ENCODE measurements at places on chromosomes 6 and 20.

DNA sequence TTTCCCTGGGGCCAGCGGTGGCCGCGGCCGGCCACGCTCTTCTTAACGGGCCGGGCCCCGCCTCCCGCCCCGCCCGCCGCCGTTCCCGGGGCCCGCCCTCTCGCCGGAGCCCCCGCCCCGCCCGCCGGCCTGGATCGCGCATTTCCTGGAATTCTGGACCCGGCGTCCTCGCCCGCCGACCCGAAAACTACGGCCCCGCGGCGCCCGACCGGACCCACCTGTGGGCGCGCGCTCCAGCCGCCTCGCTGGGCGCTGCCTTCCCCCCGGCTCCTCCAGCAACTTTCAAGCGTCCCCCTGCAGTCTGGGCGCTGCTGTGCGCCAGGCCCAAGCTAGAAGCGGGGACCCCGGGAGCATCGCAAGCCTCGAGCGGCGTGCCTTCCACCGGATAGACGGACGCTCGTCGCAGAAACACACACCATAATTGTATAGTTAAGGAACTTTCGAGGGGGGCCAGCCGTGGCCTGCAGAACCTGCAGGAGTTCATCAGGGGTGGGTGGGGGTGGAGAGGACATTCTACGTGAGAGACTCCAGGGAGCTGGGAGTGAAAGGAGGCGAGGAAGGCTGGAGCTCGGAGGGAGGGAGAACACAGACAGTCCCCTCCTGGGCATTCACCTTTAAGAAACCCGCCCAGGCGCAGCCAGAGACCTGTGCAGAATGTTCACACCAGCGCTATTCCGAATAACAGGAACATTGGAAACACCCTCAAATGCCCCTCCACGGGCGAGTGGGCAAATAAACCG is at the start of gene ADA:
TSS of gene ADA (minus strand) at position 16 of the 740 bp plus-strand sequence. CDS start 92 bp downstream, outside the sequence.
- no peak for DNase-seq

DNA sequence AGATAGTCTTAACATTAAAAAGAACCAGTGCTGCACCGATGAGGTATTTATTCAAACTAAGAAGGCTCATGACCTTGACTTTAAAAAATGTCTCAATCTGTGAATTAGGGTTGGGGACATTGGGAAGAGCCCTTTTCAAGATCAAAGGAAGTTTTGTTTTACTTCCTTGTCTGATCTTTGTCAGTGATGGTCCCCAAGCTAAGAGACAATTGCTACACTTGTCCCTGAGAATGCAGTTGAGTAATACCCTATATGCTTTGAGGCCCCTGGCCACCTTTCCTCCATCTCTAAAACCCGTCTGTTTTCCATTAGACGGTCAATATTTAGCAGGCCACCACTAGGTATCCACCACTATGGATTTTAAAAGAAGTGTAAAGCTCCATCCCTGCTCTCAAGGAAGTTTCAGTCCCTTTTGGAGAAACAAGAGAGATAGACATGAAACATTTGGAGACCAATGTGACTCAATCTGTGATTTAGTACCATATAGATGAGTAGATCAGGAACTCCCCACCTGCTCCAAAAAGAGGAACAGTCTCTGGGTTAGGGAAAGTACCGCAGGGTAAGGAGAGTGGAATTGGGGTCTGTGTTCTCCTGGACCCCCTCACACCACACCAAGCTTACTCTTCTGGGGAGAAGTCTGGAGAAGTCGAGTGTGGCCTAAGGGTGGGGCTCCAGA is 99.1 kb upstream of the ISM1 start:
- DNase-seq = no peak

- no peak for DNase-seq
Observed at GRCh38 chr6:92762443-92763273, 656.7 kb downstream of the EPHA7 start.

DNA sequence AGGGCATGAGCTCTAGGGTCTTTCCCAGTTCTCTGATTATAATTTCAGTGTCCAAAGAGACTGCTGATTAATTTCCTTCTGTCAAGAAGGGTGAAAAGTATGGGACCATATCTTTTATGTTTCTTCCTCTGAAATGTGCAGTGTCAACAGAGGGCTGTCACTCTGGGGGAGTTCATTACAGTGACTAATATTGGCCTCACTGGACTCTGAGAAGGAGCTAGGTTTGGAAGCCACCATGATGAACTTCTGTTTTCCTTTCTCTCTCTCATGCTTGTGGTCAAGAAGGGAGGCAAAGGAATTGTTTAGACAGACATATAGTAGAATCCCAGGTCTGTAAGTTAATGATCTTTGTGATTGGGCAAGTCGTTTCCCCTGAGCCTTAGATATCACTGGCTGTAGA is 41.8 kb upstream of the BMP6 start:
- no peak for DNase-seq

DNA sequence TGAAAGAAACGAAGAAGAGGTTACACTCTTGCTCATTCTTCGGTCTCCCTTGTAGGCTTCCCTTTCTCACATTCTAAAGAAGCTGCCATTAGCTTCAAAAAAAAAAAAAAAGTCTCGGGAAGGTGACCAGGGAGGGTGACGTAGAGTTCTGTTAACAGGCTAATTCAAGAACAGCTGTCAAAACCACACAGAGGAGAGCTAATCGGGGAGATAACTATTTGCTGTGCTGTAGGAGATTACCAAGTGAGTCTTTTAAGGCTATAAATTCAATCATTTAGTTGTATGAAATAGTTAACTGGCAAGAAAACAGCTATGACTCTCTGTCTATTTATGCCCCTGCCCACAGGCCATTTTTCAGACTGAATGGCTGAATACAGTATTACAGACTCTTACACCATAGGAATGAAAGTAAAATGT is 256.8 kb downstream of the SYNE1 start:
- no peak for DNase-seq

- no peak for DNase-seq
Observed at GRCh38 chr20:17227219-17227575, 357 bp downstream of the PCSK2 start.

GRCh38 chr20:37566590-37567330 is 39.1 kb upstream of the BLCAP start:
- DNase-seq = peak; percentile 81

DNA sequence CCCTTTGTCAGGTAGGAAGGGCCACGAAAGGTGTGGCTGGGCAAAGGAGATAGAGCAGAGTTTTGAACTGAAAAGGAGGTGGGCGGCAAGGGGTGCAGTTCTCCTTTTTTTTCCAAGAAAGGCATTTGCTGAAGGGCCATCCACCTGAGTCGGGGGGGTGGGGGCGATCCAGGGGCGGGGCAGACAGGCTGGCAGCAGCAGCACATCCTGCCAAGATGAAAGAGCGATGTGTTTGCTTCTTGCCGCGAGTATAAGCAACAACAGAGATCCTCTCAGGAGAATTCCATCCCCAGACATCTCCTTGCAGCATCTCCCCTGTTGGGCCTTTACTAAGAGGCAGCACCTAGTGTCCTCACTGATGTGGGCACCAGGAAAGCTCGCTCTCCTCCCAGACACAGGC is 516.5 kb downstream of the CD83 start:
- no peak for DNase-seq

DNA sequence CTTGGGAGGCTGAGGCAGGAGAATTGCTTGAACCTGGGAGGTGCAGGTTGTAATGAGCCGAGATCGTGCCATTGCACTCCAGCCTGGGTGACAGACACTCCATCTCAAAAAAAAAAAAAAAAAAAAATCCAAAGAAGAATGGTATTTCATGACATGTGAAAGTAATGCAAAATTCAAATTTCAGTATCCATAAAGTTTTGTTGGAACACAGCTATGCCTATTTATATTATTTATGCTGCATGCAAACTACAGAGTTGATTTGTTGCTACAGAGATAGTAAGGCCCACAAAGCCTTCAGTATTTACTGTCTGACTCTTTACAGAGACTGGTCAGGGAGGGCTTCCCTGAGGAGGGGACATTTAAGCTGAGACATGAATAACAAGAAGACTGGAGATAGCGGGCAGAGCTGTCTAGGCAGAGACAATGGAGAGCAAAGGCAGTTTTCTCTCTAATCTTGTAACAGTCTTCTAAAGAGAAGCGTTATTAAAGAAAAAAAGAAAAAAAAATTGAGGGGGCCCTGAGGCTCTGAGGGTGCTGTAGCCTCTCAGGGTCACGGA is 2.7 kb upstream of the SLC9A8 start:
- DNase-seq = no peak

DNA sequence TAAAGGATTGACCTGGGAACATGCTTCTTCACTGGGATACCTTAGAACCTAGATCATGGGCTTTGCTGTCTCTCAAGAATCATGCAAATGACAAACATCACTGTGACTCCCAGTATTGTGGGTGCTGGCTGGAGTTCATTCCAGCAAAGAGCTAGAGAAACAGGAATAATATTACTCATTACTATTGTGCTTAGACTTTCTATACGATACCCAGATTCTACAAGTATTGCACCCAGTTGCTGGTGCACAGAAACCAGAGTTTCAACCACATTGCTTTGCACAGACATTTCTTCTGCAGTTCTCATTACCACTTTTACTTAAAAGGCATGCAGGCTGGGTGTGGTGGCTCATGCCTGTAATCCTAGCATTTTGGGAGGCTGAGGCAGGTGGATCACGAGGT is 220.4 kb upstream of the ZNF217 start:
- DNase-seq = no peak

DNA sequence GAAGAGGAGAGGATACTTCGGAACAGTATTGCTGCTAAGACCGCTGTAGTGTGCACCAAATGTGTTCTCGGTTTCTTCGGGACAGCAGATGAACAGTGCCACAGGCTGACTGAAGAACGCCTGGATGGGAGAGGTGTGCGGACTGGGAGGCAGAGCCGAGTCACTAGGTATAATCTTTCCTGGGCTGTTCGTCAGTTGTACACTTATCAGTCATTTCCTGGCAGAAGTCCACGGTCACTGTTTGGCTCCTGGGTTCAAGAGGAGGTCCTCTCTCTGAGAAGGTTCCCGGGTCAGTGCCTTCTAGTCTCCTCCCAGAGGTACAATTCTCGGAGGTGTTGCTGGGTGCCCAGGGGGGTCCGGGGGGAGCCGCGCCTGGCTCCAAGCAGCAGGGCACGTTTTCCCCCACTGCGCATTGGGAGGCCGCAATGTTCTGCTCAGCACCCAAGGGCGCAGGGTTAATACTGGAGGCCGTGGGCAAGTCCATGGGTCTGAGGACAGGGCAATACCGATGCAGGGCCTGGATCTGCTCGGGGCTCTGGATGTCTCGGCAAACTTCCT is 38.1 kb downstream of the GJA10 start:
- no peak for DNase-seq

GRCh38 chr6:30688569-30688968 is 2.1 kb upstream of the PPP1R18 start:
- DNase-seq = no peak

- no peak for DNase-seq
Observed at GRCh38 chr20:36532388-36532787, 8.9 kb upstream of the MYL9 start.

DNA sequence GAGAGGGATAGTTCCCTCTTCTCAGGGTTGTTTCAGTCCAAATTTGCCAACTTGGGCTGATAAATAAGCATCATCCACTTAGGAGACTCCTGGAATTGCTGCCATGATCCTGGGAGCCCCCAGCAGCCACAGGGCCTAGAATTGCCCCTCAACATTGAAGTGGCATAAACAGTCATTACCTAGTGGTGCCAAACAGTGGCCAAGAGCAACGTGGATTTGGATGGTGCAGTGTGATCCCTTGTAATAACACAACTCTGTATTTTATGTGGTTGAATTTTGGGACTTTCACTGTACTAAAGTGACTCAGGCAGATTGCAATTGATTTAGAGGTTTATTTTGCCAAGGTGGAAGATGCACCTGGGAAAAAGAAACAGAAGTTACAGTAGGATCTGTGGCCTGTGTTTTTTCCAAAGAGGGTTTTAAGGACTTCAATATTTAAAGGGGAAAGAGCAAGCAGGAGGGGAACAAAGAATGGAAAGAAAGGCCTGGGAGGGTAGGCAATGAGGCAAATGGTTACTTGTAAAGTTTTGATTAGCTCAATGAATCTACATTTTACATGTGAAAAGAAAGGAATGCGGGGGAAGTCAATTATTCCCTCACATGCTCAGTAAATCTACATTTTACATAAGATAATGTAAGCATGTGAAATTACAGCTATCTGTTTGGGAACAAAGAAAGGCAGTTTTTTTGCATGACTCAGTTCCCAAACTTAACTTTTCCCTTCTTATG is 168.0 kb upstream of the NOX3 start:
- no peak for DNase-seq

- DNase-seq = no peak
Observed at GRCh38 chr20:40251284-40251932, 437.6 kb downstream of the MAFB start.

DNA sequence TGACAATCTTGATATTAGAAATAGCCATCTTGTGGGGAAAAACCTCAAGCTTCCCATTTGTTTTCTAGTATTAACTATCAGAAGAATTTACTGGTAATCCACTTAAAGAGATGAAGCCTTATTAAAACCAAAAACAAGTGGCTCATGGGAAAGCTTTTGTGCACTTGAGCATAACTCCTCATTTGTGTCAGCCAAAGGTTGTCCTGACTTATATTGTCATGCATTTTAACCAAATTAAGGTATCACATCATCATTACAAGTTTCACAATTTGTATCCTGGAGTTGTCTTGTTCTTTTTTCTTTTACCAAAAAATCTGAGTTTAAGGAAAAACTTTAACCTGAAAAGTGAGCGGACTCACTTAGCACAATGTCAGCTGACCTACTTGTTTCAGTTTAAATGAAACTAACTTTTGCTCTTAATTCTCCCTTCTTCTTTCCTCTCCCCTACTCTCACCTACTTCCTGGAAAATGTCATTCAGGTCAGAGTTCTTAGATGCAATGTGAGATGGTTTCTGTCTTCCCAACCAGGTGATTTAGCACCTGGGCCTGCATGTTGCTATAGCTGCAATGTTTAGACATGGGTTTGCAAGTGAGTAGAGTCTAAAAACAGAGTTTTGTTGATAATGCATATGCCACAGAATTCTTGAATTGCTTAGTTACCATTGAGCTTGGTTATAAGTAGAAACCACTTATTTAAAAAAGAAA is 82.8 kb downstream of the TNFAIP3 start:
- no peak for DNase-seq

- DNase-seq = no peak
Observed at GRCh38 chr6:151904631-151905030, 97.1 kb downstream of the ESR1 start.

DNA sequence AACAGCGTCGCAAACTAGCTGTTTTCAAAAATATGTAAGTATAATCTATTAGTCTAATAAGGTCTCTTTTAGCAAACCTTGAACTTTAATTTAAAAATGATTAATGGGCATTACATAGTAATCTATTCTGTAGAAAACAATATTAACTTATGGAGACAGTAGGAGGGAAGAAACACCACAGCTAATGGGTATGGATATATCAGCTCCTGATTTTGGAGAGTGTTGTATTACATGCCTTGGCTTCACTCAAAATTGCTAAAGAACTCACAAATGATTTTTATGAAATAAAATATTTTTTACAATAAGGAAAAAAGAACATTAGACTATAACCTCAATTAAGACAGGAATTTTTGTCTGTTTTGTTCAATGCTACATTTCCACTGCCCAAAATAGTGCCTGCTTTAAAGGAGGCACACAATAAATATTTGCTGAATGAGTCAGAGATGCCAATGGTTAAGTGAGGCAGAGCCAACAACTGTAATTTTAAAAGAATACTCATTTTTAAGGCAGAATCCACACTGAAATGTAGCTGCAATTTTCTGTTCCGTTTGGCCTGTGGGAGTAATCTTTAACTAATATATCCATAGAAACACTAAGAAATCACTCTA is 15.7 kb downstream of the ATG5 start:
- no peak for DNase-seq

- peak; percentile 97 for DNase-seq
Observed at GRCh38 chr6:151763938-151764680, 43.4 kb upstream of the ESR1 start.
